ENCODE measurements at places on chromosomes 3 and 15. TPM values are rescaled to one million over a fixed set of nuclear protein-coding genes. Genes with fewer than 3 reads are reported as not detected.

CCR9 gene
- not detected for total RNA-seq

CYB561D2 gene
- total RNA-seq: 29.6 TPM

RYR3 gene
- total RNA-seq: not detected

IL20RB gene
- 34.0 TPM for total RNA-seq

GPR176 gene
- 93.1 TPM for total RNA-seq

GMNC gene
- not detected for total RNA-seq

MST1 gene
- total RNA-seq: 3.7 TPM

SPATA12 gene
- not detected for total RNA-seq

CLDN16 gene
- total RNA-seq: 0.35 TPM

BFSP2 gene
- not detected for total RNA-seq

SLC6A11 gene
- total RNA-seq: not detected

C3orf49 gene
- total RNA-seq: not detected

LARP6 gene
- total RNA-seq: 109 TPM

BCHE gene
- 5.8 TPM for total RNA-seq

RPL22L1 gene
- 593 TPM for total RNA-seq

C3orf20 gene
- not detected for total RNA-seq

ACP3 gene
- 9.5 TPM for total RNA-seq

CD276 gene
- total RNA-seq: 182 TPM

EIF5A2 gene
- 9.4 TPM for total RNA-seq

VIPR1 gene
- total RNA-seq: not detected

SERINC4 gene
- not detected for total RNA-seq

KIF23 gene
- total RNA-seq: 61.7 TPM

CCR4 gene
- not detected for total RNA-seq

MNS1 gene
- 3.2 TPM for total RNA-seq

SLC28A2 gene
- not detected for total RNA-seq

BBX gene
- total RNA-seq: 27.1 TPM

SCG3 gene
- not detected for total RNA-seq

SMAD6 gene
- 4.8 TPM for total RNA-seq
